ENCODE measurements at places on chromosomes 12 and 14.

GRCh38 chr12:96103067-96103644 lies 67.8 kb upstream of the LTA4H start:
- no peaks in the 10 kb centered on the region for H3K36me3 ChIP-seq
- H3K4me1 ChIP-seq: peaks cover 6% of the 10 kb centered on the region
- no peaks in the 10 kb centered on the region for H3K27me3 ChIP-seq
- no peak for DNase-seq

GRCh38 chr14:83372271-83372670 lies 1838.6 kb upstream of the SEL1L start:
- H3K36me3 ChIP-seq: no peaks in the 10 kb centered on the region
- H3K27ac ChIP-seq: no peak overlapping the region
- H3K4me1 ChIP-seq: no peaks in the 10 kb centered on the region
- H3K4me3 ChIP-seq: no peak overlapping the region
- H3K27me3 ChIP-seq: no peaks in the 10 kb centered on the region

GRCh38 chr14:94548999-94549985 lies 11.9 kb upstream of the SERPINA4 start:
- H3K4me1 ChIP-seq: no peaks in the 10 kb centered on the region
- no peaks in the 10 kb centered on the region for H3K27me3 ChIP-seq
- H3K27ac ChIP-seq: no peak overlapping the region
- DNase-seq: no peak
- no peaks in the 10 kb centered on the region for H3K36me3 ChIP-seq

GRCh38 chr12:7076493-7076892 lies 15.8 kb downstream of the C1R start:
- H3K27me3 ChIP-seq: no peaks in the 10 kb centered on the region
- H3K4me1 ChIP-seq: peaks cover 19% of the 10 kb centered on the region

- DNase-seq: no peak
- no peaks in the 10 kb centered on the region for H3K36me3 ChIP-seq
- H3K27me3 ChIP-seq: no peaks in the 10 kb centered on the region
- H3K4me1 ChIP-seq: peaks cover 9% of the 10 kb centered on the region
- no peak overlapping the region for H3K4me3 ChIP-seq
- H3K27ac ChIP-seq: no peak overlapping the region
These were observed 159.4 kb downstream of the TSPAN9 start for GRCh38 chr12:3236345-3237187.

DNA sequence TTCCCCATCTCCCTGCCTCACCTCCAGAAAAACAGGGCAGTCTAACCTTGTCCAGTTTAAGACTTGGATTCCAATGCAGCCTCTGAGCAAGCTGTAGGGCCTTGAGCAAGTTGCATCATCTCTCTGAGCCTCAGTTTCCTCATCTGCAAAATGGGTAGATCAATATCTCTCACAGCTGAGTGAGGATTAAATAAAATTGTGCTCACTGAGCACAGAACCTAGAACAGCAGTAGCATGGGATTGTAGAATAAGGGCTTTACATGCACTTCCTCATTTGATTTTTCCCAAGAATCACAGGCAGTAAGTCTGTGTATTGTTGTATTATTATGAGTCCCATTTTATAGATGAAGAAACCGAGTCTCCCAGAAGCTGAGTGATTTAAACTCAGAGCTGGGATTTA lies 2.0 kb downstream of the DTX1 start:
- DNase-seq: no peak
- no peak overlapping the region for H3K27ac ChIP-seq
- H3K36me3 ChIP-seq: no peaks in the 10 kb centered on the region
- peaks cover 6% of the 10 kb centered on the region for H3K4me1 ChIP-seq
- peaks cover 4% of the 10 kb centered on the region for H3K27me3 ChIP-seq
- no peak overlapping the region for H3K4me3 ChIP-seq

GRCh38 chr14:20622816-20623291 lies 18.6 kb downstream of the OR6S1 start:
- H3K36me3 ChIP-seq: no peaks in the 10 kb centered on the region
- no peak for DNase-seq
- H3K4me1 ChIP-seq: peaks cover 18% of the 10 kb centered on the region
- H3K27me3 ChIP-seq: no peaks in the 10 kb centered on the region

DNA sequence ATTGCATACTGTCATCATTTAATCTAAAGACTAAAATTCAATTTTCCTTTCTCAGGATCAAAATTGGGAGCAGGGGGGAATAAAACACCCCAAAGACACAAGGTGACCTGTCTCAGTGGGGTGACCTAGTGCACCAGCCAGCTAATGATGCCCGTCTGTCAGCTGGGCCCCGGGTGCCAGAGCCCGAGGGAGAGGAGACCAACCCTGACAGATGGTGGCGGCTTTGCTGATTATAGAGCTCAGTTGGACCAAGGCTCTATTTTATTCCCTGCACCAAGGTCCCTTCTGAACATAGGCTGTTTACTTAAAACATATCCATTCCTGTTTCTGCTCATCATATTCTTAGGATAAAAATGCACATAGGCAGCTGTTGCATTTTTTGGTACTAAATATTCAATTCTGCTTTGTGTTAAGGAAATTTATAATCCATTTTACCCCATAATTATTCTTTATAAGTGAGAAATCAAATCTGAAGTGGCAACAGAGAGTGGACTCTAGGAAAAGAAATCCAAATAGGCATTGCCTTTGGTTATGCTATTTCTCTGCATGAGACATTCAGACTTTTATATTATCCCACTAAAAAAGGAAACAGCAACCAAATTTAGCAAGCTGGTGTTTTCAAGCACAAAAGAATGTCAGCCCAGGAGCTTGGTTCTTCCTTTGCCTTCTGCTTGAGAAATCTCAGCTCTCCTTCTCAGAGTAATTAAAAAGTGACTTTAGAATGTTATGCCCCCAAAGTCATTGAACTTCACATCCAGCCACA lies 96.8 kb upstream of the IFNG-AS1 start:
- H3K36me3 ChIP-seq: no peaks in the 10 kb centered on the region
- H3K4me3 ChIP-seq: no peak overlapping the region
- H3K27me3 ChIP-seq: no peaks in the 10 kb centered on the region
- H3K27ac ChIP-seq: peak overlapping the region; percentile 50

DNA sequence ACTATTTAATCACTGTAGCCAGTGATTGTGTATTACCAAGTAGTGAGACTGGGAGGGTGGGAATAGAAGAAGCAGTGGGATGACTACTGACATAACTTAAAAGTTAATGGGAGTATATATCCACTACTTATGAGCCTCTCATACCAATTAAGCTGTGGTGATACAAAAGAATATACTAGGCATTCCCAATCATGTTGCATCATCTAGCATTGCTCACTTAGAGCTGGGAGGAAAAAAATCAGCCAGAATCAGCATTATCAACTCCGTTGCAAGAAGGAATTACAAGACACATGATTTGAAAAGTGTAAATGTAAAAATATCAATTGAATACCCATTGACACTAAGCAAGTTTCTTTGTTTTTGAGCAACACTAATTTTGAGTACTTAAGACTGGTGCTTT lies 745 bp upstream of the PPP1R36 start:
- DNase-seq: no peak
- H3K27me3 ChIP-seq: no peaks in the 10 kb centered on the region
- no peak overlapping the region for H3K4me3 ChIP-seq
- H3K27ac ChIP-seq: no peak overlapping the region
- no peaks in the 10 kb centered on the region for H3K4me1 ChIP-seq

- peaks cover 89% of the 10 kb centered on the region for H3K4me1 ChIP-seq
- no peaks in the 10 kb centered on the region for H3K36me3 ChIP-seq
- H3K27ac ChIP-seq: peak overlapping the region; percentile 98
- DNase-seq: no peak
These were observed 5.0 kb downstream of the HDAC7 start for GRCh38 chr12:47814539-47815170.

GRCh38 chr14:28012629-28013415 lies 753.8 kb upstream of the FOXG1 start:
- no peaks in the 10 kb centered on the region for H3K27me3 ChIP-seq
- no peaks in the 10 kb centered on the region for H3K4me1 ChIP-seq
- H3K36me3 ChIP-seq: no peaks in the 10 kb centered on the region
- DNase-seq: no peak
- no peak overlapping the region for H3K27ac ChIP-seq
- H3K4me3 ChIP-seq: no peak overlapping the region

DNA sequence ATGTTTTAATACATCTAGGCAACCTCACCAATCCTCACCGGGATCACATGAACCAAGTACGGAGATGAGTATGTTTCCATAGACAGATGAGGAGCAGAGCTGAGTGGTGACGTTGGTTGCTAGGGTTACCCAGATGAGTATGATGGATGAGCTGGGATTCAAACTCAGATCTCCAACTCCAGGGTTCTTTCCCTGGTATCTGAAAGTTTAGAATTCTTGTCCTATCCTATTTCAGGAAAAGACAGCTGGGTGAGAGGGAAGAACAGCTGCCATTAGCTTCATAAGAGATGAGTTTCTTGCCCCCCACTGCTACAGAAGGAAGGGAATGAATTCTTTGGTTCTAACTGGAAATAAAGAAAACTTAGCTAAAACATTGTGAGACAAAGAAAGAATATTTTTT lies 728.9 kb upstream of the TBX3 start:
- no peak overlapping the region for H3K4me3 ChIP-seq
- H3K4me1 ChIP-seq: no peaks in the 10 kb centered on the region

GRCh38 chr14:101469382-101470247 lies 91.7 kb upstream of the DIO3 start:
- H3K4me1 ChIP-seq: no peaks in the 10 kb centered on the region
- H3K4me3 ChIP-seq: no peak overlapping the region
- H3K36me3 ChIP-seq: no peaks in the 10 kb centered on the region
- H3K27me3 ChIP-seq: no peaks in the 10 kb centered on the region

DNA sequence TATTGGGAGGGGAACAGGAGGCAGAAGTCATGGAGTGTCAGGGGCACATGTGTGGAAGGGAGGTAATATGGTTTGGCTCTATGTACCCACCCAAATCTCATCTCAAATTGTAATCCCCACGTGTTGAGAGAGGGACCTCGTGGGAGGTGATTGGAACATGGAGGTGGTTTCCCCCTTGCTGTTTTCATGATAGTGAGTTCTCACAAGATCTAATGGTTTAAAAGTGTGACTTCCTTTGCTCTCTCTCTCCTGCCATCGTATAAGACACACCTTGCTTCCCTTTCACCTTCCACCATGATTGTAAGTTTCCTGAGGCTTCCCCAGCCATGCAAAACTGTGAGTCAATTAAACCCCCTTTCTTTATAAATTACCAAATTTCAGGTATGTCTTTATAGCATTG lies 41.6 kb upstream of the CDK17 start:
- H3K4me1 ChIP-seq: no peaks in the 10 kb centered on the region
- no peaks in the 10 kb centered on the region for H3K36me3 ChIP-seq
- no peak overlapping the region for H3K4me3 ChIP-seq
- no peak overlapping the region for H3K27ac ChIP-seq
- no peaks in the 10 kb centered on the region for H3K27me3 ChIP-seq
- DNase-seq: no peak

DNA sequence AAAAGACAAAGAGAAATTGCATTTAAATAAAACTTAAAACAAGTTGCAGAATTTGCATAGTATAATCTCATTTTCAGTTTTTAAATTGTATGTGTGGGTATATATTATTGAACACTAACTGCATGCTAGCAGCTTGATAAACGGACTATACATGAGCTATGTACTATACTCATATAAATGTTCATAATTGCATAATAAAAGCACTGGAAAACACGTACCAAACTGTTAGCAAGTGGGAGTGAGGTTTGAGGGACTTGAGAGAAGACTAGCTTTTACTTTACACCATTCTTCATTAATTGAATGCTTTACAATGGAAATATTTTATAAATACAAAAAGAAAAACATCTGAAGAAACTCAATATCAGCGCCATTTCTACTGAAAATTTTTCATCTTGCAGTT lies 32.2 kb upstream of the MDM1 start:
- no peaks in the 10 kb centered on the region for H3K36me3 ChIP-seq
- H3K27me3 ChIP-seq: no peaks in the 10 kb centered on the region

GRCh38 chr14:56874375-56874774 lies 64.1 kb upstream of the OTX2 start:
- H3K27ac ChIP-seq: no peak overlapping the region
- H3K4me3 ChIP-seq: no peak overlapping the region
- H3K27me3 ChIP-seq: no peaks in the 10 kb centered on the region
- no peaks in the 10 kb centered on the region for H3K4me1 ChIP-seq
- no peak for DNase-seq

GRCh38 chr14:56196274-56196673 lies 78.1 kb downstream of the PELI2 start:
- no peak overlapping the region for H3K27ac ChIP-seq
- H3K27me3 ChIP-seq: no peaks in the 10 kb centered on the region
- H3K4me3 ChIP-seq: no peak overlapping the region
- DNase-seq: no peak
- H3K36me3 ChIP-seq: no peaks in the 10 kb centered on the region

GRCh38 chr12:108194585-108194984 lies 65.5 kb downstream of the WSCD2 start:
- no peaks in the 10 kb centered on the region for H3K36me3 ChIP-seq
- H3K27ac ChIP-seq: no peak overlapping the region
- H3K4me3 ChIP-seq: no peak overlapping the region
- no peak for DNase-seq
- H3K4me1 ChIP-seq: no peaks in the 10 kb centered on the region

DNA sequence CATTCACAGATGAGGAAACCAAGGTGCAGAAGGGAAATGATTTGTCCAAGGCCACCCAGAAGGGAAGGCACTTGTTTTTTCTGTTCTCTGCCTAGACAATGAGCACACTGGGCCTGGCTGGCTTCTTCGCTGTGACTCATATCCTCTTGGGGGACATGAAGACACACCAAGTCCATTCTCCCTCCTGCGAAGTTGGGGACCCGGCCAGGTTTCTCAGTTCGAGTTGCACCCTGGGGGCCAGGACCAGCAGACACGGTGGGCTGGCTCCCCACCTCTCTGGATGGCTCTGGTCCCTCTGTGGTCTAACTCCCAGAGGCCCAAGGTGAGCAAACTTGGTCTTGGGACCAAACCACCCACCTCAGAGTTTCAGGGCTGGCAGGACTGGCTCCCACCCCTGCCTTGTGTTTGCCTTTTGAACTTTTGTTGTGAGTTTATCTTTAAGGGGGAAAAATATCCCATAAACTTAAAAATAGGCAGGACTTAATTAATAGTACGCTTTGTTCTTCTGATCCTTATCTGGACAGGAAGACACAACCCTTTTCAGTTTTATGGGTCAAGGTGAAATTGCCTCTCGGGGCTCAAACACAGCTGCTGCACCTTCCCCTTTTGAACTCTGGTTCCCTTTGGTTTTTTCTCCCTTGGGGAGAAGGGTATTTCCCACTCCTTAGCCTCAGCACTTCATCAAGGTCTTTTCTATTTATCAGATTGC lies 9.0 kb upstream of the MLEC start:
- no peak overlapping the region for H3K27ac ChIP-seq
- H3K4me1 ChIP-seq: no peaks in the 10 kb centered on the region
- H3K4me3 ChIP-seq: no peak overlapping the region
- H3K27me3 ChIP-seq: no peaks in the 10 kb centered on the region

- no peak overlapping the region for H3K27ac ChIP-seq
- peaks cover 6% of the 10 kb centered on the region for H3K4me1 ChIP-seq
These were observed 46.7 kb downstream of the NOC4L start for GRCh38 chr12:132190834-132191500.

DNA sequence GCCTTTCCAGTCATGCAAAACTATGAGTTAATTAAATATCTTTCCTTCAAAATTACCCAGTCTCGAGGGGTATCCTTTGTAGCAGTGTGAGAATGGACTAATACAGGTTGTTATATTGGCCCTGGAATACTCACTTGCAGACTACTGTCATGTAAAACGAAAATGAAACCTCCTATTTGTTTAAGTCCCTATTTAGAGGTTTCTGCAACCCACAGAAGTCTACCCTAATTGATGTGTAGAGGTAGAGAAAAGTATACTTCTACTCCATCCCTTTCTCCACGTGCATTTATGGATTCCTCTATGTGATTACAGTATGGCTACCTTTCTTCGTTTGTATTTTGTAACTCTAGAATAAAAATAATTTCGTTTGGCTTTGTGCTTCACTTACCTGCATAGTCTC lies 371.1 kb downstream of the FSCB start:
- H3K36me3 ChIP-seq: no peaks in the 10 kb centered on the region
- H3K27ac ChIP-seq: no peak overlapping the region
- no peak overlapping the region for H3K4me3 ChIP-seq
- no peaks in the 10 kb centered on the region for H3K4me1 ChIP-seq
- no peaks in the 10 kb centered on the region for H3K27me3 ChIP-seq
- no peak for DNase-seq

Measured in thoracic aorta (tissue), 2 donors.